ENCODE measurements at places on chromosomes 12 and 14.
A peak's percentile ranks its signal among the peaks of the same experiment; 100 is the strongest.

DNA sequence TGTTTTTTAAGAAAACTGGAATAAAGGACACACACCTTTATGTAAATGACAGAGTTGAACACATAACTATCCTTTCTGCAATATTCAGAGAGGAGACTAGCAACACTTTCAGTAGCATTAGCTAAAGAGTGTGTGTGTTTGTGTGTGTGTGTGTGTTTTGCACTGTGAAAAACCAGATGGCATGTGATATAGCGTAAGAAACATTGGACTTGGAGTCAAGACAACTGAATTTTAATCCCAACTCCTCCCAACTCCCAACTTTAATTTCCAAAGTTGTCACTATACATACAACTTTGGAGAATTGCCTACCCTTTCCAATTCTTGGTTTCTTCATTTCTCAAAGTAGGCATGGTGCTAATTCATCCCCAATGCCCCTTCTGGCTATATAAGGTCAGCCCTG lies 347.8 kb downstream of the KCNH5 start:
- no peak for DNase-seq

- no peak for DNase-seq
Measured at GRCh38 chr14:92352158-92352985, 29.4 kb downstream of the SLC24A4 start.

GRCh38 chr12:101010896-101011295 lies 199.1 kb downstream of the SLC5A8 start:
- DNase-seq, result no peak

DNA sequence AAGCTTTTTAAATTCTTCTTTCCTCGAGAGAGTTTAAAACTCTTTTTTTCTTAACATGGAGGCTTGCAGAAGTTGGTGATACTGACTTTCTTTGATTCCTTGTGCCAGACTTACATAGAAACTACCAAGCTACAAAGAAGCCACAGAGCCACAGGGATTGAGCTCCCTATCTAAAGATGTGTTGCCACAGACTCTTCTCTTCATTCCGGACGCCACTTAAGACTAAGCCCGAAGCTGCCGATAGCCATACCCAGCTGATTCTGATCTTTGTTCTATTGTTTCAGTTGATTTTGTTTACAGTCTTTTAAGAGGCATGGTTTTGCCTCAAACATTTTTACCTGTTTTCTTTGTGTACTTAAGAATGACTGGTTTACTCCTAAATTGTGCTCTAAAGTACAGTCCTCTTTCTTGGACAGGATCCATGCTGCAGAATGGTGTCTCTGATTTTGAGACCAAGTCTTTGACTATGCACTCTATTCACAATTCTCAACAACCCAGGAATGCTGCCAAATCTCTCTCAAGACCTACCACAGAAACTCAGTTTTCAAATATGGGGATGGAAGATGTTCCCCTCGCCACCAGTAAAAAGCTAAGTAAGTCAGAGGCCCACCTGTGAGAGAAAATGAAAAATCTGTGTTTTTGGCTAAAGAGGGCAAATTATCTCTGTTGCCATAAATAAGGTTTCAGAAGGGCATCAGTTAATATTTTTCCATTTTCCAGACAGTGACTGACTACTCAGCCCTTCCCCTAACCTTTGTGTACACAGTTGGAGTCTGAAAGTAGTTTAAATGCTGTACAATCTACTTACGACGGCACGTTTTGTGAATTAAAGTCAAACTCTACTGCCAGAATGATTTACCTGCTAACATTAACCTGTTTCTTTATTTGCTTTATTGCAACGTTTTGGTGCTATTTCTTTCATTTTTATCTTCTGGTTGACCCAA lies 42.1 kb upstream of the KCNH3 start:
- no peak for DNase-seq

DNA sequence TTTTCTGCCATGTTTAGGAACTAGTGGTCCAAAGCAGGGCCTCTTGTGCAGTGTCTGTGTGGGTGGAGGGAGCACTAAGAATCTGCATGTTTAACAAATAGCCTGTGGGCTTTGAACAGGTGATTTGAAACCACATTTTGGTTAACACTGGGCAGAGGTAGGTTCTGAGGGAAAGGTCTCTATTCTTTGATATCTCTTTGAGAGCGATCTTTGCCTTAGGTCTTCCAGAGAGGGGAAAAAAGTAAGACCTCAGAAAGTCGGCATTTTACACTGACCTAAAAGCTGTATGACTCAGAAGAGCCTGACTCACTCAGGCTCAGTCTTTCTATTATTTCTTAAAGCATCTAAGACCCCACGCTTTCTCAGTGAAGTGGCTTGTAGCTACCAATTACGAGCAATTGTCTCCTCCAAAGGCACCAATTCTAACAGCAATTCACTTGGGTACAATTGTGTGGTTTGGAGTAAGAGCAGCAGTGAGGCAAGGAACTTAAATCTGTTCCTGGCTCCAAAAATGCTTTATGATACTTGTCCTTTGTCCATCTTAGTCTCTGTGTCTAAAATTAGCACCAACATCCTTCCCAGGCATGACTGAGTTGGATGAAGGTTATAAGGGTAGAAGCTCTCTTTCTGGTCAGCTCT lies 8.8 kb downstream of the EIF2B2 start:
- DNase-seq, result no peak

DNA sequence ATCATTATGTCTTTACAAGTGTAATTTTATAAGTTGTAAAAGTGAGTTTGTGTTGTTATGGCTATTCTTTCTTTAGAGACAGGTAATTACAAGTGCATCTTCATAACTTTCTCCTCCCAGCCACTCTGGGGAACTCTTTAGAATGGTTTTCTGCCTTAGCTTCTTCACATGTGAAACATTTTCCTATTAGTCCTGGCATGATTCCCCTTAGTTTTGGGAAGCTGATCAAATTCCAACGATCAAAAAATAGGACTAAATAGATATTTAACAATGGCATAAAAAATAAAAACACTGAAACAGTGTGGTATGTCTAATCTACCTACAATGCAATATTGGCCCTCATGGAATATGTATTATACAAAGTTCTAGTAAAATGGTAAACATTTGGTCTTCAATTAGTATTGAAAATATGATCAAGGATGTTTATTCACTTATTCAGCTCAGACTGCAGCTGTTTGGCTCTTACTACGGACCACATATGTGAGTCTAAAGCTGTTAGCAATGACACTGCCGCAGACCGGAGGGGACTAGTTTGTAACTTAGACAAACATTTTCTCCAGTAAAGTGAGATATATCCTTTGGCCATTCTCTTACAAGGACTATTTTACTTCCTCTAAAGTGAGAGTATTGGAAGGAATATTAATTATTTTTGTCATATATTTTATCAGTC lies 890.8 kb upstream of the USP15 start:
- DNase-seq, result peak; percentile 34

DNA sequence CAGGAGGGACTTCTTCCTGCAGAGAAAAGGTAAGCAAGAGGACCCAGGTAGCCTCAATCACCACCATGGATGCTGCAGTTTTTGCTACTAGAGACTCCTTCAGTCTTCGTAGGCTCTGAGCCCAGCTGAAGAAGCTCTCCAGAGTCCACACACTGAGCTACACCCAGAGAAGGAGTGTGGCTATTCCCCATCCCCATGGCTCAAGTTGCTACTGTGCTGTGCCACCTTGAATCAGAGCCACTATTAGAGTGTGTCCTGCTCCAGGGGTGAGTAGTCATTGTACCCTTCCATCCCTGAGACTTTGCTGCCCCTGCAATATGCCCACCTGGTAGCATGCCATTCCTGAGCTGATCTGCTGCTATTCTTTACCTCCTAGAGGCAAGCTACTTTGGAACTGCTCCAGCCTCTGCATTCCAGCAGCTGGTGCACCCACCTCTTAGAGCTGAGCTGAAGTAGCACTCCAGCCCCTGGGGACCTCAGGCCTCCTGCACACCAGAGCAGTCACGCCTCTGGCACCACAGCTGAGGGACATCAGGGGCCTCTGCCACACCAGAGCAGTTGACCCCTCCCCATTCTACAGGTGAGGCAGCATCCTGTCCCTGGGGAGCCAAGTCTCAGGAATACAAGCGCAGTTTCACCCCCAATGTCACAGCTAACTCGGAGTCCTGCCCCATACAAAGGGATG lies 213.0 kb downstream of the TRHDE start:
- no peak for DNase-seq

DNA sequence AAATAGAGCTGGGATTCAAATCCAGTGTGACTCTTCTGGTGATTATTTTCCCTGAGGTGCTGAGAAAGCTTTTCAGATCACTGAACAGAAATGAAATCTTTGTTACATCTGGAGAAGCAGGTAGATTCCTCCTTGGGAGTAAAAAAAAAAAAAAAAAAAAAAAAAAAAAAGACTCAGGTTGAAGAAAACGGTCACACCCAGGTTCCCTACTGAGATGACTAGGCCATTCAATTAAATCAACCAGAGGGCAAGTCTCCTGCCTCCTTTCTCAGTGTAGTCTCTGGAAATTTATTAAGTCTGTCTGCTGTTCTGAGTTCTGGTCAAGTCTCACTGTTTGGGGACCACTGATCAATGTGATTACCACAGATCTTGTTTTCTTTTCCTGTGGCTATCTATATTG lies 24.0 kb downstream of the ARG2 start:
- no peak for DNase-seq

GRCh38 chr14:90408713-90409112 lies 11.9 kb downstream of the CALM1 start:
- DNase-seq, result no peak

- peak; percentile 1 for DNase-seq
Measured at GRCh38 chr14:64209444-64210131, 84.6 kb downstream of the ESR2 start.

DNA sequence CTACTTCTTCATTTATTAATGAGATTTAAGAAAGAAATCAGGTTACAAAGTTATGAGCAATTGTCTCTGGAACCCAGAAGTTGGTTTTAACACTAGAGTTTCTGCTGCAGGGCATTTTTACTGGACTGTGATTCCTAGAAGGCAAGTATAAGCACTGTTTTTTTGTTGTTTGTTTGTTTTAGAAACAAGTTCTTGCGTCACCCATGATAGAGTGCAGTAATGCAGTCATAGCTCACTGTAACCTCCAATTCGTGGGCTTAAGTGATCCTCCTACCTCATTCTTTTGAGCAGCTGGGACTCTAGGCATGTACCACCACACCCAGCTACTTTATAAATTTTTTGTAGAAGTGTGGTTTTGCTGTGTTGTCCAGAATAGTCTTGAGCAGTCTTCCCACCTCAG lies 25.6 kb downstream of the RAP1B start:
- no peak for DNase-seq

DNA sequence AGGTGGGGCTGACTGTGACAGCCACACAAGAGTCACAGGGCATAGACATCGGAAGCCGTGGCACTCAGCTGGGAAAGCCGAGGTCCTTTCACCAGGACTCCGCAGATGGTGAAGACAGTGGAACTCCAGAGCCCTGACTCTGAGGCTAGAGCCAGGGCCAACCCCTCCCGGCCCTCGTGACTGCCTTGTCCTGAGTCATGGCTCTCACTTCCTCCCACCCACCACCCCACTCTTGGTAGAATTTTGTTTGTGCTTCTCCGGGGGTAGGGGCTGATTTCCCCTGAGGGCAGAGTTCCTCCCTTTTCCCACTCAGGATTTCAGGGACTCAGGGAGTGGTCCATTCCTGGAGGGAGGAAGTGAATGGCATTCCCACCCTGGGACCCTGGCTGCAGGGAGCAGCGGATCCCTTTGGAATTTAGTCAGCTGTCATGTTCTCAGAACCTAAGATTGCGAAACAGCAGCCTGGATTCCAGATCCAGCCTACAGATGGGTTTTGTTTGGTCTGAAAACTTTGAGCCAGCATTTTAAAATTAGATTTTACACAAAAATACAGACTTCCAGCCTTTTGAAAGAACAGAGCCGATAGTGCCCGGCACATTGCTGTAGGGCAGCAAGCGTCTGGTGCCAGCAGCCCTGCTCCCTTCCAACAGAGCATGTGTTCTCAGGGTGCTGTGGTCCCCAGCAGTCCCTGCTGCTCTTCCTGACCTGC lies 50.7 kb downstream of the TPCN1 start:
- DNase-seq, result peak; percentile 75

DNA sequence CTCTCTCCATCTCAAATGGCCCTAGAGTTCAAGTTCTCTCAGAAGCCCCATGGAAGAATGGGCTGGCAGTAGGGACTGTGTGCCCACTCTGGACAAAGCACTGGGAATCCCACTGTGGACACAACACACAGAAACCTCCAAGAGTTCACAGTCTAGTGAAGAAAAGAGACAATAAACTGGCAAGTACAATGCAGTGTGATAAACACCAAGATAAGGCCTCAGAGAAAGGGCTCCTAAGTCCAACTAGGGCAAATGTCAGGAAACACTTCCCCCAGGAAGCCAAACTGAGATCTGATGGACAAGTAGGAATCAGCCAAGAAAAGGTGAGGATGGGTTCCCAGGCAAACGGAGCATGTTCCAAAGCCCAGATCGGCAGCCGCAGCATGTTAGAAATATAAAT lies 5.4 kb downstream of the VSIG10 start:
- no peak for DNase-seq

- DNase-seq, result no peak
Measured at GRCh38 chr12:127680516-127680915, 586.5 kb upstream of the TMEM132C start.

DNA sequence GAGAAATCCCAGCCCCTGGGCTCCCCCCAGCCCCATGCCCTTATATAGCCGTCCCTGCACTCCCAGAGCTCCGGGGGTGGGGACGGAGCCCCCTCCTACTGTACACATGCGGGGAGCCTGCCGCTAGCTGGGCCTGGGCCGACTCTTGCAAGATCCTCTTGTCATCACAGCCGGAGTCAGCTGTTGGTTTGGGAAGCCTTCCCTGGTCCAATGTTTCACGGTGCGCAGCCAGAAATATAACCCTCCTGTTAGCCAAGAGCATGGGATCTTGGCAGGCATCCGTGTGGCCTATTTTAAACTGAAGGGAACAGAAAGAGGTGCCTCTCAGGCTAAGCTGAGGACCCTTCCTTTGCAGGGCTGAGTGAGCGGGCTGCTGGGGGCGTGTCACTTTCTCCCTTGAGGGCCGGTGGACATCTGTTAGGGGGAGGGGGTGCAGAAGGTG lies 175.3 kb downstream of the TSPAN9 start:
- peak; percentile 87 for DNase-seq

DNA sequence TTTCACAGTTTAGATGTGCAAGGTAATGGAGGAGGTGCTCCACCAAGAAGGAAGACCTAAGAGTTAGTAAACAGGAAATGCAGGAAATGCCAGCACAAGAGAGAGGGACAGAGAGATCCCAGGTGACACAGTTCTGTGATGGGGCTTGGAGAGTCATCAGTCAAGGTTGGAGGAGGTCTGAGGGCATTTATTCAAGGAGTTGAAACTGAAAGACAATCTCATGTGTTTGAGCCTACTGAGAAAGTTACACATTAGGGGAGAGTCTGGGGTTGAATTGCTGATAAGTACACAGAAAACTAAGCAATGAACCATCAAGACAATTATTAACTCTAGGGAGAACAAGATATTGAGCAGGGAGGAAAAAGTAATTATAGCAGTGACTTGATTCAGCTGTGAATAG lies 138.5 kb downstream of the ANO6 start:
- no peak for DNase-seq

DNA sequence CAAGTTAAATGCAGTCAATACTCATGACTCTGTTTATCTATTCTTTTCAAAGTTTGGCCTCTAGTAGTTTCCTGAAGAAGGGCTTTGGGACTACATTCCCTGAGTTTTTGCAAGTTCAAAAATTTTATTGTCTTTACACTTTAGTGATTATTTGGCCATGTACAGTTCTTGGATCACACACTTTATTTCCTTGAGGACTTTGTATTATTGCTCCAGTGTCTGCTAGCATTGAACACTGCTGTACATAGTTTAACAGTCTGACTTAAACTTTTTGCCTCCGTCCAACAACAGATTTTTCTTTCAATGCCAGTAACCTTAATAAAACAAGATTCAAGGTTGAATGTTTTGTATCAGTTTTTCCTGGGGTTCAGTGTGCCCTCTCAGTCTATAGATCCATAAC lies 132.3 kb downstream of the DERA start:
- no peak for DNase-seq

Measured in skin of body (tissue), 3 donors.